Right atrium auricular region (tissue), 2 donors: ENCODE measurements at places on chromosomes 11 and 22. TPM values are rescaled to one million over a fixed set of nuclear protein-coding genes. Genes with fewer than 3 reads are reported as not detected.

- peaks cover 16% of the 10 kb centered on the region for H3K4me1 ChIP-seq
- peak overlapping the region; percentile 58 for H3K27ac ChIP-seq
- H3K4me3 ChIP-seq = no peak overlapping the region
- H3K36me3 ChIP-seq = no peaks in the 10 kb centered on the region
Measured at GRCh38 chr11:75174781-75175370, 24.0 kb downstream of the SLCO2B1 start.

GRCh38 chr22:45548247-45548840 is 45.7 kb downstream of the FBLN1 start:
- DNase-seq = no peak
- peaks cover 12% of the 10 kb centered on the region for H3K36me3 ChIP-seq
- peak overlapping the region; percentile 64 for H3K27ac ChIP-seq
- no peak overlapping the region for H3K4me3 ChIP-seq

- no peak overlapping the region for H3K27ac ChIP-seq
- H3K4me1 ChIP-seq = no peaks in the 10 kb centered on the region
- H3K27me3 ChIP-seq = no peaks in the 10 kb centered on the region
- DNase-seq = no peak
- no peak overlapping the region for H3K4me3 ChIP-seq
- H3K36me3 ChIP-seq = peaks cover 46% of the 10 kb centered on the region
Measured at GRCh38 chr11:73367482-73368024, 8.6 kb upstream of the RELT start.

DNA sequence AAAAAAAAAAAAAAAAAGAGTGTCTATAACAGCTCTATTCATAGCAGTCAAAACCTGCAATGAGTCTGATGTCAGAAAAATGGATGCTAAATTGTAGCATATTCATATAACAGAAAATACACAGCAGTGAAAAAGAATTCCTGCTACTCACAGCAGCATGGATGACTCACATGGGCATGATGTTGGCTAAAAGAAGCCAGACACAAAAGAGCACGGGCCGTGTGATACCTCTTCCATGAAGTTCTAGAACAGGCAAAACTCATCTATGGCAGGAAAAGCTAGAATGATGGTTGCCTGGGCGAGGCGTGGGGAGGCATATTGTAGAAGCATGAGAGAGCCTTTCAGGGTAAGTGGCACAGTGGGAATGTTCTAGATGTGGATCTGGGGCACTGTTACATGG is 18.9 kb downstream of the PLAAT3 start:
- H3K4me1 ChIP-seq = no peaks in the 10 kb centered on the region
- peaks cover 61% of the 10 kb centered on the region for H3K36me3 ChIP-seq
- H3K4me3 ChIP-seq = no peak overlapping the region

GRCh38 chr22:37213218-37213855 is 1.1 kb upstream of the SSTR3 start:
- no peak overlapping the region for H3K27ac ChIP-seq
- peaks cover 5% of the 10 kb centered on the region for H3K4me1 ChIP-seq
- no peaks in the 10 kb centered on the region for H3K27me3 ChIP-seq
- no peak for DNase-seq
- H3K4me3 ChIP-seq = no peak overlapping the region
- no peaks in the 10 kb centered on the region for H3K36me3 ChIP-seq

The ADAMTS8 gene
- 7.8 TPM for total RNA-seq

DNA sequence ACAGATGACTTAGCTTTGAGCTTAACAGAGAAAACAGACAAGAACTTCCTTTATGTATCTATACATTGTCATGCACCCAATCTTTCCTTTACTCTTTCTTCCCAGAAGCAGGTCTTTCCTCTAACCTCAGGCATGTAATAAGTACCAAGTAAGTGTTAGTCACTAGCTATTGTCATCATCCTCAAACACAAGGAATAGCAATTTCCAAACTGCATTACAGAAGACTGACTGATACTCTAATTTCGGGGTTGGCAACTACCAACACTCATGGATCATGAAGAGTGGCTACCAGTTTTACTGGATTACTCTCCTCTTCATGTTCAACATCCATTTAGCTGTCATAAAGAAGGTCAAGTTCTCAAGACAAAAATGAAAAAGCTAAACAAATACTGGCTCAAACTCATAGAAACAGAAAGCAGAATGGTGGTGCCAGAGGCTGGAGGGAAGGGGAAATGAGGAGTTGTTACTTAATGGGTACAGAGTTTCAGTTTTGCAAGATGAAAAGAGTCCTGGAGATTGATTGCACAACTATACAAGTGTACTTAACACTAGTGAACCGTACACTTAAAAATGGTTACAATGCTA is 111.6 kb downstream of the SIK3 start:
- H3K4me3 ChIP-seq = no peak overlapping the region
- H3K36me3 ChIP-seq = no peaks in the 10 kb centered on the region
- no peaks in the 10 kb centered on the region for H3K27me3 ChIP-seq
- H3K4me1 ChIP-seq = no peaks in the 10 kb centered on the region
- H3K27ac ChIP-seq = no peak overlapping the region
- no peak for DNase-seq

The PRG3 gene
- total RNA-seq = not detected

The DDI1 gene
- not detected for total RNA-seq

The SCN2B gene
- 8.2 TPM for total RNA-seq

GRCh38 chr11:125874556-125875124 is 12.8 kb upstream of the HYLS1 start:
- DNase-seq = no peak
- H3K36me3 ChIP-seq = no peaks in the 10 kb centered on the region
- no peaks in the 10 kb centered on the region for H3K4me1 ChIP-seq
- no peak overlapping the region for H3K4me3 ChIP-seq

DNA sequence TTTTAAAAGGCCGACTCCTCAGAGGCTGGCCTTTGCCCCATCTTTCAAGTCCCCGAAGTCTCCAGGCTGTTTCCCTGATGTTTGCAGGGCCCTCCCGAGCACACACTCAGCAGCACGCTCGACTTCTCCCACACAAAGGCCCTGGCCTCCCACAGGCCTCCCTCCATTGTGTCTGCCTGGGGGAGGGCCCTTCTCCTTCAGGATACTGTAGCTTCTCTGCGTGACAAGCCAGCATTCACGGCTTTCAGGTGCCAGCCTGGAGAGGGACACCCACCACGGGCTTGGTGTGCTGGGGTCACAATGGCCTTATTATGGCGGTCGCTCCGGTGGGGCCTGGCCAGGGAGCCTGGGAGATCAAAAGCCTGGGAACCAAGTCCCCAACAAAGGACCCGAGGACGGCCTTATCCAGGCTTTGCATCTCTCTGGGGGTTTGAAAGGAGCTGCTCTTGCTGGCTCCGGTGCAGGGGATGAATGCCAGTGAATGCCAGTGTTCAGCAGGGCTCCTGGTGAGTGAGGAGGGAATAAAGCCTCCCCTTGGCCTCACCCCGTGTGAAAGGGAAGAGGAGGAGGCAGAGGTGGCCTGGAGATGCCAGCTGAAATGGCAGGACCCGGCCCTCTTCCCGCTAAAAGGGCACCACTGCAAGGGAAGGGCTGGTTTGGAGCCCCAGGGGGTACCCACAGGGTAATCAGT is 55.0 kb downstream of the TRAF6 start:
- no peak for DNase-seq
- peak overlapping the region; percentile 77 for H3K27ac ChIP-seq
- no peak overlapping the region for H3K4me3 ChIP-seq
- H3K27me3 ChIP-seq = no peaks in the 10 kb centered on the region

DNA sequence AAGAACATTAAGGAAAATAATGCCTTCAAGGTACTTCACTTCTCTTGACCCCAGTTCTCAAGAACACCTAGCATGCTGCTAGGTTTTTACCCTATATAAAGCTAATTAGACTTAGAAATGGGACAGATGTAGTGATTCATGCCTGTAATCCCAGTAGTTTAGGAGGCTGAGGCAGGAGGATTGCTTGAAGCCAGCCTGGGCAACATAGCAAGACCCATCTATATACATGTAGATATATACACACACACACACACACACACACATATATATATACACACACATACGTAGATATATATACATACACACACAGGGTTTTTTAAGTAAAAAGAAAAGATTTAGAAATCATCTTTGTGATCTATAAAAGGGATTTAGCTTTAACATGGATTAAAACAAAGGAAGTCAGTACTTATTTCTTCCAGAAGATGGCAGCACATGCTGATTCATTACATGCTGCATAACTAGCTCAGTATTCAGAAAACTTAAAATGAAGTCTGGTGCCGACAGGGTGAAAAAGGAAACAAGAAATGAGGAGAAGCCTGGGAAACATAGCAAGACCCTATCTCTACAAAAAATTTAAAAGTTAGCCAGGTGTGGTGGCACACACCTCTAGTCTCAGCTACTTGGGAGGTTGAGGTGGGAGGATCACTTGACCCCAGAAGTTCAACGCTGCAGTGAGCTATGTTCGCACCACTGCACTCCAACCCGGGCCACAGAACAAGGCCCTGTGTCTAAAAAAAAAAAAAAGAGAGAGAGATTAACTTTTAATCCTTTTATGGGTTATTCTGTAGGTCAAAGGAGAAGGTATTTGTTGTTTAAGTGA is 28.5 kb upstream of the RBX1 start:
- no peak for DNase-seq
- no peak overlapping the region for H3K4me3 ChIP-seq
- peaks cover 53% of the 10 kb centered on the region for H3K36me3 ChIP-seq

- no peaks in the 10 kb centered on the region for H3K4me1 ChIP-seq
- no peak for DNase-seq
- H3K4me3 ChIP-seq = no peak overlapping the region
- H3K27me3 ChIP-seq = no peaks in the 10 kb centered on the region
- H3K27ac ChIP-seq = peak overlapping the region; percentile 92
- no peaks in the 10 kb centered on the region for H3K36me3 ChIP-seq
Measured at GRCh38 chr11:126423743-126424142, 68.3 kb downstream of the ST3GAL4 start.

The OR52R1 gene
- total RNA-seq = not detected

GRCh38 chr11:130431331-130431773 is 2.9 kb upstream of the ADAMTS8 start:
- no peak overlapping the region for H3K4me3 ChIP-seq
- H3K4me1 ChIP-seq = peaks cover 34% of the 10 kb centered on the region
- peaks cover 4% of the 10 kb centered on the region for H3K27me3 ChIP-seq
- H3K27ac ChIP-seq = no peak overlapping the region
- DNase-seq = peak; percentile 82
- H3K36me3 ChIP-seq = no peaks in the 10 kb centered on the region

- no peaks in the 10 kb centered on the region for H3K36me3 ChIP-seq
- no peak overlapping the region for H3K27ac ChIP-seq
- no peaks in the 10 kb centered on the region for H3K27me3 ChIP-seq
- DNase-seq = no peak
Measured at GRCh38 chr11:101718402-101718801, 134.6 kb upstream of the TRPC6 start.

The PANX3 gene
- not detected for total RNA-seq

The FAM83F gene
- 4.4 TPM for total RNA-seq

DNA sequence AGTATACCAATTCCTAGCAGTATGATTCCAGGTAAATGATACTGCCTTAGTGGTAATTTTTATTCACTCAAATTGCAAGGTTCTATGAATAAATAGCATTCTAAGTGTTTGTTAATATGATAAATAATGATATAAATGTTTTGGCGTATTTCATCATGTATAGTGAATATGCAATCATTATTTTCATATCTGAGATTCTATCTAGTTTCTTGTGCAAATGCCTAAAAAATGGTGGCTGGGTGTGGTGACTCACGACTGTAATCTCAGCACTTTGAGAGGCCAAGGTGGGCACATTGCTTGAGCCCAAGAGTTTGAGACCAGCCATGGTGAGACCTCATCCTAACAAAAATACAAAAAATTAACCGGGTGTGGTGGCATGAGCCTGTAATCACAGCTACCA is 13.9 kb downstream of the HIPK3 start:
- H3K27me3 ChIP-seq = no peaks in the 10 kb centered on the region
- no peaks in the 10 kb centered on the region for H3K36me3 ChIP-seq
- no peak overlapping the region for H3K27ac ChIP-seq

DNA sequence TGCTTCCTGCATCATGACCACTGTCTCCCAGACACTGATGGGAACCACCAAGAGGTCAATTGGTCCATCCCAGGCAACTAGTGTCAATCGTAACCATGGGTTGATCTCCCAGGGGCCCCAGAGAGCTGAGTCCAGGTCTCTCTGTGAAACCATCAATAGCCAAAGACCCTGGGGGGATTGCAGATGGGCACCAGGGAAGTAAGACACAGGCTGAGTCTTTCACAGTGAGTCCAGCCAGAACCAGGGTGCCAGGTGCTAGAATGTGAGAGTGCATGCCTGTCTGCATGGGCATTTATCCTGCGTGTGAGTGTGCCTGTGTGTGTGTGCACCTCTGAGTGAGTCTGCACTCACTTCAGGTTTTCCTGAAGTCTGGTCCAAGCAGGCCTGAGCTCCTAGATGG is 45.3 kb upstream of the TTC12 start:
- no peak for DNase-seq
- H3K27me3 ChIP-seq = no peaks in the 10 kb centered on the region
- no peaks in the 10 kb centered on the region for H3K36me3 ChIP-seq
- H3K4me1 ChIP-seq = peaks cover 4% of the 10 kb centered on the region

DNA sequence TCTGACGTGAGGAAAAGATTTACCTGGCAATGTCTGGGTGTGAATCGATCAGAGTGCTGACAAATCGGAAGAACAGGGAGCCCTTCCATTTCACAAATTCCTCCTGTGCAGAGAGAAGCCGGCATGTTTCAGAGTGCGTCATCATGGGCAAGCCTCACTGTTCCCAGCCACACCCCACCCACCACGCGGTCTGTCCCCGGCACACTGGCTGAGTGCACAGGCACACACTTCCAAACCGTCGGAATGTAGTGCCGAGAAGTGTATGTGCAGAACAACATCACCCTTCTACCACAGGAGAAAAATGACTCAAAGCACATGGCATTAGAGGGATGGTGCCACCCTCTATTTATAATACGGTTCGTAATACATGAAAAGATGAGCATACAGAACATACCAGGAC is 47.5 kb downstream of the NCAPD3 start:
- no peak overlapping the region for H3K4me3 ChIP-seq
- DNase-seq = no peak
- no peaks in the 10 kb centered on the region for H3K27me3 ChIP-seq
- H3K4me1 ChIP-seq = no peaks in the 10 kb centered on the region
- peaks cover 24% of the 10 kb centered on the region for H3K36me3 ChIP-seq

DNA sequence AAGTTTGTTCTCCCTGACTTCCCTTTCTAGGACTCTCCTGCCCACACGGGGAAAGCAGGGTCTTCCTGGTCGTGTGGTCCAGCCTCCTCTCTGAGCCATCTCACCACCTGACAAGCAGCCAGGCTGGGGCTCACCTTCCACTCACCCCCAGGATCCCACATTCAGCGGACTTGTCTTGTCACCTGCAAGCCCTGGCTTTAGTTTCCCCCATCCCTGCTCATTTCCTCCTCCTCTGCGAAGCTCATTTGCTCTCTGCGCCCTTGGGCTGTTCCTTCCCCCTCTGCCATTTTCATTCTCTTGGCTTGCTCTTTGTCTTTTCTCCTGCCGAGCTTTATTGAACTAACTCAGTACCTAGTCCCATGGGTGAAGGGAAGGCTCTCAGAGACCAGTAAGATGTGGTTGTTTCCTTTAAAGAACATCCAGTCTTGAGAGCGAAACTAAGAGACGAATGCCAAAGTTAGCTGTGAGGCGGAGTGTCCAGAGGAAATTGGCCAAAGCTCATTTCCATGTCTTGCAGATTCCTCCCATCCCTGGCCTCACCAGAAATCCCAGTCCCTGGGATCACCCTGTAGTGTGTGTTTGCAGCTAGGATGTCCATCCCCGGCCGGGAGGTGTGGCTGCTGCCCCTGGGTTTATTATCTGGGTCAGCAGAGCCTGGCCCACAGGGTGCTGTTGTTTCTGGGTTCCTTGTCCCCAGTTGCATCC is 2.0 kb downstream of the ST14 start:
- H3K27me3 ChIP-seq = peaks cover 7% of the 10 kb centered on the region
- H3K36me3 ChIP-seq = no peaks in the 10 kb centered on the region
- H3K4me1 ChIP-seq = peaks cover 25% of the 10 kb centered on the region
- no peak overlapping the region for H3K4me3 ChIP-seq
- H3K27ac ChIP-seq = no peak overlapping the region
